GM10248 (cell line): ENCODE measurements at places on chromosomes 11 and 22.
A peak's percentile ranks its signal among the peaks of the same experiment; 100 is the strongest.

- DNase-seq, result peak; percentile 66
These were observed 24.6 kb downstream of the MRGPRD start for GRCh38 chr11:68956142-68956541.

- DNase-seq, result peak; percentile 47
These were observed 16.4 kb upstream of the SYVN1 start for GRCh38 chr11:65150509-65151299.

DNA sequence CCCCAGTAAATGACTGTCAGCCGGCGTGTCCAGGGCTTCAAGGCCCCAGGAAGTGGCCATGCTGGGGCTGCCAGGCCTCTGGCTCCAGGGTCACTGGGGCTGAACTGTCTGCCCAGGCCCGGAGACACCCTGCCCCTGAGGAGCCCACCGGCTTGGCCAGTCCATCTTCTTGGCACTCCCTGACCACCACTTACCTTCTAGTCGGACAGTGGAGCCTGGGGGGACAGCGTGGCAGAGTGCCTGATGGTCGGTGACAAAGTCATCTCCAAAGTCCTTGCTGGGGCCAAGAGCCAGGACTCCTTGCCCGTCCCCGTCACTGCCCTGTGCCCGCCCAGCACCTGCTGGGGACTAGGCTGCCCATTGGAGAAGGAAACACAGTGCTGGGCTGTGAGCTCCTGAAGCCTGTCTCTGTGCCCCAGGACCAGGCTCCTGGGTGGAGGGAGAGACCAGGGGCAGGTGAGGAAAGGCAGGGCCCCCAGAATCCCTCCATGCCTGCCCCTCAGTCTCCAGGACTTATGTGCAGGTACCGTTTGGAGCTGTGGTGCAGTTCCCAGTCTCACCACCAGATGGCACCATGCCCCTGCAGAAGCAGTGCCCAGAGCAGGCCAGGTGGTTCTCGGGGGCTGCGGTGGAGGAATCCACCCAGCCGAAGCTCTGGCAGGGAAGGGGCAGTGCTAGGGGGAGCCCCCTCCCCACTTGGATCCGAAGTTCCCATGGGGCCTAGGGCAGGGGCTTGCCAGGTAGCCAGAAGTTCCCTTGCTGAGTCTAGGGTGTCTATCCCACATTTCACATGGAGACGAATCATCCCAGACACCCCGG is 6.0 kb upstream of the CCDC188 start:
- DNase-seq, result peak; percentile 91

DNA sequence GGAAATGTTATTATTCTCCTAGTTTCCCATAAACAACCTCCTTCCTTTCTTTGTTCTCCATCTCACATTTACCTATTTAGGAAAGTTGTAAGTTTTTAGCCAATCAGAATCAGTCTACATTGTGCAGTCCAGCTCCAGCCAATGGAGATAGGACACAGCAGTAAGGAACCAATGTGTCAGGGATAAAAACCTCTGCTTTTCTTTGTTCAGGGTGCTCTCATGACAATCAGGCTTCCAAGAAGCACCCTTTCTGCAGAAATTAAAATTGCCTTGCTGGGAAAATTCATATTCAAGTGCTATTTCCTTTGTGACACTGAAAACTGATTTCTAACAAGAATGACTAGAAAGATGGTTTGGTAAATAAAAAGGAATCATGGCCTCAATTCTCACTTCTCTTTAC is 14.6 kb downstream of the SCGB2A1 start:
- no peak for DNase-seq

DNA sequence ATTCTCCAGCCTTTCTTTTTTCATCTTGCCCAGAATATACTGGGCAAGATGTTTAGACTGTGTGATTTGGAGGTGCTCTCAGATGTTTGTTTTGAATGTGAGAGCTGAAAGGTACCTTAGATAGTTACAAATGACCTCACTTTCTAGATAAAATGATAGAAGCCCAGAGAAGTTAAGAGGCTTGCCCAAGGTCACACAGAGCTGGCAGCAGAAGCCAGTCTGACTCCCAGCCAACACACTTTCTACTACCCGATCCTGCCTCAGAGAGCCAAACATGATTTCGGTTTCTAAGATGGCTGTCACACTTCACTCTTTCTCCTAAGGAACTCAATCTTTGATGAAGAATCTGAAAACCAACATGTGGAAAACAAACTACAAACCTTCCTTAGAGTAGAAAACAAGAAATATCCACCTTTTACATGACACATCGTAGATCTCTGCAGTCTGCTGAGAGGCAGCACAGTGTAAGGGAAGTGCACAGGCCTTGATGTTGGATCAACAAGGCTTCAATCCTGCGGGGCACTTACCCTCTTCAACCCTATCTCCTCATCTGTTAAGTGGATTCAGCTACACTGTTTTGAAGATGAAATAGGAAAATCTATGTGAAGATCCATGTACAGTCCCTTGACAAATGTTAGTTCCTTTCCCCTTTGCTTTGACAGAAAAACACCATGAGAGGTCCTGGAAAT is 58.6 kb downstream of the SYTL2 start:
- no peak for DNase-seq

DNA sequence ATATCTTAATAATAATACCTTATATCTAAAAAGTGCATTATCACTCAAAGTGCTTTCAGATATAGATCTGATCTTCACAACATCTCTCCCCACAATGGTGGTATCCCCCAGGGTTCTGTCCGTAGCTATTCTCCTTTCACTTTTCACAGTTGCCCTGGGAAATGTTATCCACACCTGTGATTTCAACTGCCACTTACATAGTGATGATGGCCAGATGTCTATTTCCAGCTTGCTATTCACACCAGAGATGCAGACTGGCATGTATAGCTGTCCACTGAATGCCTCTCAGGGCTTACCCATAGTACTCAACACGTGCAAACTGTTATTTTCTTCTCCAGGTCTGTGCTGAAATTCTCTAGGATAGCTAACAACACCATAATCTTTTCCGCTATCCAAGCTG is 724.7 kb downstream of the DLG2 start:
- DNase-seq, result no peak

DNA sequence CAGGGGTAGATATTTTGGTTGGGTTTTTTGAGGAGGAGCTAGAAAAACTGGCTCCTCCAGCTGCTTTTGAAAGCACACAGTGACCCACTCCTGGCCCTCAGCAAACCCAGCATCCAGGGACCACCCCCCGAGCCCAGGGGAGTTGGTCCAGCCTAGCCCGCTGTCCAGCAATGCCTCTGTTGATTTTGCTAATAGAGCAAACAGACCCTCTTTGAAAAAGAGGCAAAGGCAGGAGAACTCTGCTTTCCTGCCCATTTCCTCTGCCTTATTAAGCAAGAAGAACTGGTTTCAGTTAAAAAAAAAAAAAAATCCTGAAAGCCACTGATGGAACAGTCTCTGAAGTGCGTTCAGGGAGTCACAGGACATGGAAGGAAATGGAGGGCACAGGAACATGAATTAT is 25.3 kb downstream of the ABTB2 start:
- no peak for DNase-seq

- no peak for DNase-seq
These were observed 17.6 kb upstream of the LRRC32 start for GRCh38 chr11:76688146-76688545.

GRCh38 chr11:104645261-104646222 is 252.7 kb downstream of the CASP12 start:
- DNase-seq, result no peak

DNA sequence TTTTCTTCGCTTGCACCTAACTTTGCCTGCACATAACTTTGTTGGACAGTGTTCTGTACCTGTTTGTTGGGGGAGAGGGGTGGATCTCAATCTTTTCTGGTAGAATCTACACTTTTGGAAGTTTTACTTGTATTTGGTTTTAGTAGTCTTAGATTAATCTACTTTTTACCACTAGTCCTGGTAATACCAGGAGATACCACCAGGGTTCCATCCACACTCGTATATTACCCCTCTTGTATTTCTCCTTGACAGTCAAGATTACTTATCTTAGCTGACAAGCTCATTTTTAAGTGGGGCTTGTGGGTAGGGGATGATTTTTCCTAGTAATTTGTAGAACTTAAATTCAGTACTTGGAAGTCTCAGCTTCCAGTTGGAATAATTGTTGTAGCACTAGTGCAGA is 37.3 kb upstream of the TECTA start:
- DNase-seq, result no peak

GRCh38 chr11:61838501-61838900 is 10.4 kb downstream of the FADS2 start:
- no peak for DNase-seq

- DNase-seq, result no peak
These were observed 31.4 kb downstream of the NUMA1 start for GRCh38 chr11:72048766-72049460.

DNA sequence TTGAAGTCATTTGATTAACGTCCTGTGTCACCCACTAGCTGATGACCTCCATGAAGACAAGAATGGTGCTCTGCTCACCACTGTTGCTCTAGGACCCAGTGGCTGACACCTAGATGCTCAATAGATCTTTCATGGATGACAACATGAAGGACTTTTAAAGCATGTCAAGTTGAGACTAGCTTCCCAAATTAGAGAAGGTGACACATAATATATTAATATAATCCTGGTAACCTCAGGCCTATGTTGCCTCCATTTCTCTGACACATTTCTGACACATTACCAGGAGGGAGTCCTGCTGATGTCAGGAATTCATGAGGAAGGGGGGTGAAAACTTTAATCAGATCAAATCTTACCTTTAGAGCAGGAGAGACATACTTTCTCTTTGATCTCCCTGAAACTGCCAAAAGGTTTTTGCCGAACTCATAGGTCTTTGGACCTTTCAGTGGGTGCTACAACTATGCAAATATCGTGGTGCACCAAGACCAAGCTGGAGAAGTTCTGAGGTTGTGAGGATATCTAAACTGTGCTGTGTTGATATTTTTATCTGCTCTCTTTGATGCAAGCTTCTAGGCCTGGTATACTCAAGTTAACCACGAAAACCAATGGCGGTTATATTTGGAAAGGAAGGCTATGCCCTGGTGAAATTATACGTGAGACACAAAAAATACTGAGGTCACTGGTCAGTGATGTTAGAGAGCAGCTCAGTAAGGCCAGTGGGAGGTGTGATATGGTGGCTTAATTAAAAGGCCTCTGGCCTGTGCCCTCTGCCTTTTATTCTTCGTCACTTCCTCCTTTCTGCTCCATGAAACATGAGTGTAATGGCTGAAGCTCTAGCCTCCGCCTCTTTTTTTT is 13.2 kb upstream of the AMPD3 start:
- peak; percentile 69 for DNase-seq

- DNase-seq, result no peak
These were observed 22.9 kb upstream of the ABTB2 start for GRCh38 chr11:34380696-34381095.

DNA sequence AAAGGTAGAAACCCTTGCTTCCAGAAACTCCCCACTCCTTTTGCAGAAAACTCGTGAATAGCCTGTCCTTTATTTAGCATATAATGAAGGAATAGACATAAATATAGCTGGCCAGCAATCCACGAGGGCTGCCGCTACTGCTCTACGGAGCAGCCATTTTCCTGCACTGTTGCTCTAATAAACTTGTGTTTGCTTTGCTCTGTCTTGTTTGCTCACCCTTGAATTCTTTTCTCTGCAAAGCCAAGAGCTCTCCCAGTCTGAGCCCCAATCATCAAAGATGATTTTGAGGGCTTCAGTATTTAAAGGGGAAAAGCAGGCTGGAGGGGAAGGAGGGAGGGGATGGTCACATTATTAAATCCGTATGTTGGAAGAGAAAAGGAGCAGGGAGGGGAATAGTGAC is 16.6 kb upstream of the CHKA start:
- no peak for DNase-seq
